Stimulated activated CD8-positive, alpha-beta memory T cell treated with anti-CD3 and anti-CD28 coated beads, Interleukin-2, amount 100 ng/mL, for 1 hour (primary cell): ENCODE measurements at places on chromosomes 6 and 20.

DNA sequence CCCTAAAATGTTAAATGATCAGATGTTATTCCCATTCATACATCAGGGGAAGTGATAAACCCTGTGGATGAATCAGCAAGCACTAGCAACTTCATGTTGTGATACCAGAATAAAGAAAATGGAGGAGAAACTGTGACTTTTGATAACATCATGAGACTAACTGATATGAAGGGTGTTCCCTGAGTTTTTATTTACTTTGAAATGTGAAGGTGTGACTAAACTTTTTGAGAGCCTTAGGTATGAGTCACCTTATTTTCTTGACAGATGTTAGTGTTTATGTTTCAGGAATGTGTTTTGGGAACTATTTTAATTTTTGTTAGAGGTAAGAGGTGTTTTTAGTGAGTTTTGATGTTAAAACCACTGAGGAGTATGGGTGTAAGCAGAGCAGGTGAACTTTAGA is 4.4 kb downstream of the PARD6B start:
- no peak for DNase-seq

- DNase-seq, result no peak
These were observed 10.7 kb downstream of the SLC9A8 start for GRCh38 chr20:49823152-49823847.

DNA sequence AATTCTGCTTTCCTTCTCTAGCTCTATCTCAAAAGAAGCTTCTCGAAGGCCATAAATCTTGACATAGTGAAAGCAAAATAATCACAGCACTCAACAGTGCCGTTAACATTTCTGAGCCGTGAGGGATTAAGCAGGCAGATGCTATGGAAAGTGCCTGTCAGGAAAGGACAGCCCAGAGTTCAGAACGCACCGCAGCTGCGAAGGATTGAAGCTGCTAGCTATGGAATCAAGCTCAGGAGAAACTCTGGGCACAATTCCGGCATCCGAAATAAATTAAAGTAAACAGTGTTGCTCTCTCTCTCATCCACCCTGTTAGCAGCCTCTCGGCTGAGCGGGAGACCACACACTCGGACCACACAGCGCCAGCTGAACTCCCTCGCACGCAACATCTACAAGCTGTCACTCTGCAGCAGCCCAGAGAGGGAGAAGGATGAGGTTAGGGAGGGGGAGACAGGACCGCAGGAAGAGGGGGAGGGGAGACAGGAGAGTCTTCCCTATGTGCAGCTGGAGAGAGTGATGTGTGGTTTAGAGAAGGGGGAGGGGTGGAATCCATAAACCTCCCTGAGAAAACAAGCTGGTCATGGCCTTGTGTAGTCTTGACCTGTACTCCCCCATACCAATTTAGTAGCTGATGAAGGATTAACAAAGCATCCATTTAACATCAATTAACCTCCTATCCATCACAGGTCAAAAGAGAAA is 9.0 kb downstream of the EXOC2 start:
- DNase-seq, result no peak

DNA sequence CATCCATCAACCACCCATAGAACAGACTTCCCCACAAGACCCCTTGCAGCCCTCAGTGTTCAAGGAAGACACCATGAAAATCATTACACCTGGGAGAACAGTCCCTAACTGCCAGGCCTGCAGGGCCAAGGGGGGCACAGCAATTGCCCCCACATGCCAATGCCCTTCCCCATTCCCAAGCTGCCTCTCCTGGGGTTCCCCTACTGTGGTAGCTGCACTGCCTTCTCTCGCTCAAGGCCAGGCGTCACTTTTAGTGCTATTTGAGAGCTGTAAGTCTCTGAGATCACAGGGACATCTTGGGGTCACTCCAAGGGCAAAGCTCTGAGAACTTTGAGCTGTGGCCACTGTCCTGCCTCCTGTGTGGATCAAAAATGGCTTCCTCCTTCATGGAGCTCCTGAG is 6.0 kb upstream of the ACSS1 start:
- DNase-seq, result no peak

DNA sequence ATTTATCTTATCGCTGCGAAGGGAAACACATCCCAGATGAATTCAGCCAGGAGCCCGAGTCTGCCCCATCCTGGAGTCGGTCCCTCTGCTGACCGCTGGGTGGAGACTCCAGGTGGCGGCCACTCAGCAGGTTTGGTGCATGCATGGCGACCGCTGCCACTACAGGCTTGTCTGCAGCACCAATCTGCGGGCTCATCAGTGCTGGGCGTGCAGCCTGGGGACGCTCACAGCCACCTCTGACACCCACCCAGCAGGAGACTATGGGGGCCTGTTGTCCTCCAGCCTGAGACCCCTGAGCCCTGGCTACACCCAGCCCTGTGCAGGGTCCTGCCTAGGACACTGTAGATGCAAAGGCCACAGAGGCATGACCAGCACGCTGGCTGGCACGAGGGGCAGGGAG is 40.5 kb upstream of the GATA5 start:
- DNase-seq, result no peak
